Right cardiac atrium (tissue), 5 donors: ENCODE measurements at places on chromosomes 12 and 14.
A peak's percentile ranks its signal among the peaks of the same experiment; 100 is the strongest.

- no peak for DNase-seq
Measured at GRCh38 chr14:55819610-55820304, 239.8 kb downstream of the KTN1 start.

- DNase-seq = no peak
Measured at GRCh38 chr14:69693801-69694729, 72.9 kb upstream of the SRSF5 start.

DNA sequence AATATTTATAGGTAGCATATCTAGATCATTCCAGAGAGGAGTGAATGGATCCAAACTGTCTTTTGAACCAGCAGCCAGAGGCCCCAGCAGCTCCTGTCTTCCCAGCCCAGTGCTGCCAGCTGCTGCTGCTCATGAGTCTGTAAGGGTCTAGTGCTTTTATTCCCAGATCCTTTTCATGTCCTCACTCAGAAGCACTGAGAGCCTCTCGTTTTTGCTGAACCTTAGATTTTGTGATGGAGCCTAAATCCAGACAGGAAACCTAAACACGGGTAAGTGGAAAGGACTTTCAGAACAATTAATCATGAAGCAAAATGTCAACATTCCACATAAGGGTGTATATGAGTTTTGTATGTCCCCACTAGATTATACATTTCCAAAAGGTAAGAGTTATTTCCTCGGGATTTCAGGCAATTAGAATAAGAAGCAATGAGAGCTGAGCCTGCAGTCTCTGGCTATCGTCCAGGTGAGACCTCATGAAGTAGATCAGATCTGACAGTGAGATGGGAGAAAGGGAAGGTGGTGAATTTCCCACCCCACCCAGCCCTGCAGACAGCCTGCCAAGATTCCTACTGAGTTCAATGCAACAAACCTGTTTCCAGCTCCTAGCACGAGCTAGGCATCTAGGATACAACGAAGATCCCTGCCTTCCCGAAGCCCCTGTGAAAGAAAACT, 84.4 kb downstream of the NINJ2 start:
- DNase-seq = no peak

DNA sequence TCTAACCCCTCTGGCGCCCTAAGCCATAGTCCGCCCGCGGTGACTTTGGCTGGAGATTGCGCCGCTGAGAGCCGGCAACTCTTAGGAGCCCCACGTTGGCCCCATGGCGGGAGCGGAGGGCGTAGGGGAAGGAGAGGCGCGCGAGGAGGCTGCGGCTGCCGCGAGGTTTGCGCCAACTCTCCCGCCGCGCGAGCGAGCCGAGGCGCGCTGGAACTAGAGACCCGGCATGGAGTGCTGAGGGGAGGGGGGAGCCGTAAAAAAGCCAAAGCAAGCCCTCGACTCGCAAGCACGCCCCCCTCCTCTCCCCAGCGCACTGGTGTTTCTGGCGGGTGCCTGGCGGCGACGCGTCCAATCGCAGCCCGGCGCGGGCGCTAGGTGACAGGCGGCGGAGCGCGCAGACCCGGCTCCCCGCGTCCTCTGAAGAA, at the start of gene SYT10:
Gene SYT10 (minus strand): TSS at position 233 of the 425 bp plus-strand sequence. CDS start 297 bp downstream, outside the sequence.
- DNase-seq = no peak

GRCh38 chr12:48572326-48572725, 2.5 kb upstream of the LALBA start:
- DNase-seq = no peak

- DNase-seq = no peak
Measured at GRCh38 chr12:15114501-15114900, 106.7 kb downstream of the RERG start.

GRCh38 chr14:69660344-69661193, 49.2 kb downstream of the SUSD6 start:
- DNase-seq = no peak

DNA sequence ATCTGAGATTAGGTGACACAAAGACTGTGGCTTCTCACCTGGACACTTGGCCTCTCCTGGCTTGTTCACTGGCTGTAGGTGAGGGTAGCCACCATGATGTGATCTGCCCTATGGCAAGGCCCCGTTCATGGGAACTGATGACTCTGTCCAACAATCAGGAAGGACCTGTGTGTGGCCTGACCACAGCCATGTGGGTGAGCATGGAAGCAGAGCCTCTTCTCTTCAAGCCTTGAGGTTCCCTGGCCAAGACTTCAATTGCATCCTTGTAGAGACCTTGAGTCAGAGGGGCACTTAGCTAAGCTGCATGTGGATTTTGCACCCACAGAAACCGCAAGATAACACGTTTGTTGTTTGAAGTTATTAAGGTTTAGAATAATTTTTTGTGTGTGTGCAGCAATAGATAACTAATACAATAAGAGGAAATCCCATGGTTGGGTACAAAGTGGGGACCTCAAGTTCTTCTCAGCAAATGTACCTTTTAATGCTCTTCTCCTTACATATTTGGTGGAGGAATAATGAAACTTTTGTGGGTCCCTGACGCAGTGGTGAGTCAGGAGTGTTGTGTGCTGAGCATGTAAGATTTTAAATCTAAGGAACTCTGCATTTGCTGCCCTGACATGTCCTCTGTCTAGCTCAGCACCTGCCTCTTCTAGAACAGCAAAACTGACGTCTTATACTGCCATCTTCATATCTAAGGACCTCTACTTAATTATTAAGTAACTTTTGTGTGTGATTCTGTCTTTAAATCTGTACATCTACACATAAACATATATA, 27.5 kb upstream of the PLEKHG7 start:
- DNase-seq = no peak

GRCh38 chr14:77738559-77739250, 22.3 kb downstream of the SNW1 start:
- peak; percentile 59 for DNase-seq

GRCh38 chr12:3751151-3752095, 1.5 kb downstream of the CRACR2A start:
- no peak for DNase-seq

- DNase-seq = no peak
Measured at GRCh38 chr12:71075743-71076142, 82.1 kb downstream of the TSPAN8 start.
